ENCODE measurements at places on chromosomes 12 and 14.

GRCh38 chr14:34853041-34853440, 22.1 kb downstream of the BAZ1A start:
- no peak for DNase-seq

- no peak for DNase-seq
Observed at GRCh38 chr14:72165229-72165698, 233.0 kb downstream of the RGS6 start.

DNA sequence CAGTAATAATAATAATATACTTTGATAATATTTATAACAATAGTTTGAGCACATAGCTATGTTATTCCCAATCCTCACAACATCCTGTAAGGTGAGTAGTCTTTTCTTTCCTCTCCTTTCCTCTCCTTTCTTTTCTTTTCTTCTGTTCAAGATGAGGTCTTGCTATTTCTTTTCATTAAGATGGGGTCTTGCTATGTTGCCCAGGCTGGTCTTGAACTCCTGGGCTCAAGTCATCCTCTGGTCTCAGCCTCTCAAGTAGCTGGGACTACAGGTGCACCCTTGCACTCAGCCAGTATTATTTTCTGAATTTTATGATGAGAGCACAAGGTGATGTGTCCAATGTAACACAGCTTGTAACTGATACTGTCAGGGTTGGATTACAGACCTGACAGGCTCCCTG, 134.6 kb downstream of the OTOGL start:
- no peak for DNase-seq

GRCh38 chr14:83347874-83348273, 1814.2 kb upstream of the SEL1L start:
- DNase-seq = no peak

DNA sequence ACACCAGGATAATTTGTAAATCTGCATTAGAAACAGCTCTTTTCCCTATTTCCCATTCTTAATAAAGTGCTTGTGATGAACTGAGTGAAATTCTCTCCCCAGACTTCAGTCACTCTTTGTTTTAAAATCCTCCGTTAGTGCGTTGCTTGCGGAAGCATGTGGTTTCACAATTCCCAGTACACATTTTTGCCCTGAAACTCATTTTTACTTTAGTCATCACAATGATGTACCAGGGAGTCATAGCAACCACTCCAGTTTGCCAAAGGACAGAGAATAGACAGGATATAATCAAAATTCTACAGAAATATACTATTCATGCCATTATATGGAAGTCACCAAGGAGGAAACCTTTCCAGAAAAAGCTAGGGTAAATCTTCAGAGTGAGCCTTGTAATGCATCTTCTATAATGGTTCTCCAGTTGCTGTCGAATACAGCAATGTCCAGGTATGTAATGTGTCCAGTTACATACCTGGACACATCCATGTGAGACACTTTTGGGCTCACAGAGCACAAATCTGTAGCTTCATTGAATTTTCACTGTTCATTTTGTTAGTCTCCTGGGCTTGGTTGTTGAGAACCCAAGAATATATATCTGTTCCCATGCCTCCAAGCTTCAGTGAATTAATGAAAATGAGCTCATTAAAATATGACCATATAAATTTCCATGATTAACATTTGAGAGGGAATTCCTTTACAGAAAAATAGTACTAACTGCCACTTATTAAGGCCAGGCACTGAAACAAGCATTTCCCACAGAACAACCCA, 57.8 kb downstream of the GPR135 start:
- DNase-seq = no peak

GRCh38 chr14:77859934-77860570, 60.1 kb downstream of the ADCK1 start:
- no peak for DNase-seq

GRCh38 chr14:90857866-90858265, 41.6 kb upstream of the TTC7B start:
- DNase-seq = no peak
